ENCODE measurements at places on chromosomes 2 and 18.
A peak's percentile ranks its signal among the peaks of the same experiment; 100 is the strongest.

GRCh38 chr2:69241664-69242514 is 145.1 kb downstream of the GFPT1 start:
- DNase-seq = no peak

- peak; percentile 16 for DNase-seq
These were observed 7.5 kb downstream of the SLC39A10 start for GRCh38 chr2:195664528-195664927.

DNA sequence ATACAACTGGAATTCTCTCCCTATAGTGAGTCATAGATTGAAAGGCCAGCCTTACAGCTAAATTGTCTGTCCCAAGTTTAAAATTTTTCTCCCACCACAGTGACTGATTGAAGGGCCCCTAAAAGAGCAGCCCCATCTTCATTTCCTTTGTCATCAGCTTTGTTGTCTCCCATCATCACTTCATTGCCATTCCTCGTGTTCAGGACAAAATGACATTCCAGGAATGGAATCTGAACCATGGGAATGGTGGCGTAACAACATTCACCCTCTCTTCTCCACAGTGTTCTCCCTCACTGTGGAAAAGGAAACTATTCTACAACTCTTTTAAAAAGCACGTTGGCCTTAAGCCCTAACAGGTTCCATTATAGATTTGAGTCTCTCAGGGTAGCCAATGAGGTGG is 52.1 kb downstream of the PSTPIP2 start:
- no peak for DNase-seq

GRCh38 chr2:71067567-71068217 is 756 bp upstream of the NAGK start:
- no peak for DNase-seq

GRCh38 chr2:71776227-71776626 is 322.9 kb downstream of the DYSF start:
- DNase-seq = no peak

GRCh38 chr18:7021994-7022840 is 95.4 kb downstream of the LAMA1 start:
- peak; percentile 79 for DNase-seq

DNA sequence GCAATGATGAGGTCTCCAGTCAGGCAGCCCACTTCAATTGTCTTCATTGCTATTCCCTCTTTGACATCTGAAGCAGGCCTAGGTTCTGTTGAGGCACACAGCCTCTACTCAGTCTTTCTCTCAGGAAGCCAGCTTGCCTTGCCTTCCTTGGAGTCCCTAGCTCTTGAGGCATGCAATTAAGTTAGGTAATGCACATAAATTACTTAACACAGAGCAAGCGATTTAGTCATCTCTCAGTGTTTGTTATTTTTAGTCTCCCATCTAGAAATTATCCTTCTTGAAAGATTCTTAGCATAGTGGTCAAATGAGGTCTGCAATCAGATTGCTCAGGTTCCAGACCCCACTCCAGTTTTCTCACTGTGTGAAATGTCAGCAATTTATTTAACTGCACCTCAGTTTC is 32.0 kb downstream of the SULT1C4 start:
- no peak for DNase-seq

DNA sequence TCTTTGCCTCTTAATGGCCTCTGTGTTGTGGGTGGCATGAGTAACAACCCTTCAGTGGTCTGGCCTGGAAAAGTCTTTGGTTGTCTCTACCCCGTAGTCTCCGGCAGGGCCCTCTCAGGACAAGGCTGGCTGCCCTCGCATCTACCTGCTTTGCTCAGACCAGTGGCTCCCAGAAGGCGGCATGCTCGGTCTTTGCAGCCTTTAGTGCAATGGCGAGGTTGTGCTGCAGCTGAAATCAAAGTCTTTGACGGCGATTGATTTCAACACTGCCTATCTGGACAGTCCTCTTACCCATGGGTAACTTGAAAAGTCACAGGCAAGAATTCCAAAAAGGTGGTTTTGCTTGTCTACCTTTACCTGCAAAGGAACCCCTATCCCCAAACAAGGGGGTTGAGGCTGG is 95.9 kb downstream of the ALPK2 start:
- no peak for DNase-seq

- no peak for DNase-seq
These were observed 89.2 kb upstream of the CXCR4 start for GRCh38 chr2:136207030-136207623.

DNA sequence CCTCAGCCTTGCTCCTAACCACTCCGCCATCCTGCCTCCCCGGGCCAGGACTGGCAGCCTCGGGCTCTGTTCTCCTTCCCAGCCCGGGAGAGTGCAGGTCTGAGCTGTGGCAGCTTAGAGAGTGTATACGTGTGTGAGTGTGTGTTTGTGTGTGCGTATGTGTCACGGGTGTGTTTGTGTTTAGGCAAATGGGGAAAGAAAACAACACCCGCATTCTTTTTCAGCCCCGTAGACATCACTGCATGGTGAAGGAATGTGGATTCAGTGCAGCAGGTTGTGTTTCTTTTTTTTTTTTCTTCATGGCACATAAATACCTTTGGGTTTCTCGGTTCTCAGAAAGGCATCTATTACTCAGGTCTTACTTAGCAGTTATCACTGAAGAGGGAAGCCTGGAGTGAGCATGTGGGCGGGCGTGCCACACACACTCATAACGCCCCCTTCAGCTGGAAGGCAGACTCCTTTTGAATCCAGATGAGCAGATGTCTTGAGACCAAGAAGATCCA is 44.2 kb downstream of the GLI2 start:
- no peak for DNase-seq

- DNase-seq = no peak
These were observed 128.9 kb upstream of the ITGB6 start for GRCh38 chr2:160328811-160329527.

- no peak for DNase-seq
These were observed 127.8 kb upstream of the DDX18 start for GRCh38 chr2:117686699-117687098.

- DNase-seq = no peak
These were observed 82.7 kb downstream of the DOCK10 start for GRCh38 chr2:224959556-224959955.

DNA sequence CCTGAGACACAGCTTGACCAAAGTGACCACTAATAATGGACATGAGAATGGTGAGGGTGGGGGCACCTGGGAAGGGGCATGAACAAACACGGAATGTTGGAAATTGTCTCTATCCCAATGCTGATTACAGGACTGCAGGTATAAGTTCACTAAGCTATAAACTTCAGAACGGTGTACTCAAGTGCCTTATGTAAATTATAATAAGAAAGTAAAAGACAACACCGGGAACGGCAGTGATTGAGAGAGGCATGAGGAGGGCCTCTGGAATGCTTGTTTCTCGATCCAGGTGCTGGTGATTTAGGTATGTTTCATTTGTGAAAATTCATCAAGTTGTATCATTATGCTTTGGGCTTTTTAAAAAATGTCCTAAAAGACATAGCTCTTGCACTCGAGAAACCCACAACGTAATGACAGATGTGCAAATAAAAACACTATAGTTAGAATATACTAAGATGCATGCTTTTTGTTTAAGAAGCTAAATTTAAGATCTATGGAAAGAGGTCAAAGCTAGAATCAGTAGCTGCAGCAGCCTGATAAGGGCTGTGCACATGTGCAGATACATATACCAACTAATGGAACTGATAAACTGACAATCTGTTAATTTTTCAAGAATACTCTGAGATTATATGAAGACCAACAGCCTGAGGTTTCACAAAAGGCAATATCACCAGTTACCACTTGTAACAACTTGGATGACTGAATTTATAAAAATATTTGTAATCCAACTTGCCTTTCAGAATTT is 7.6 kb downstream of the HIBCH start:
- DNase-seq = no peak
